ENCODE measurements at places on chromosomes 7 and 10.

GRCh38 chr7:36204929-36205635 lies 52.0 kb downstream of the EEPD1 start:
- no peak for DNase-seq

DNA sequence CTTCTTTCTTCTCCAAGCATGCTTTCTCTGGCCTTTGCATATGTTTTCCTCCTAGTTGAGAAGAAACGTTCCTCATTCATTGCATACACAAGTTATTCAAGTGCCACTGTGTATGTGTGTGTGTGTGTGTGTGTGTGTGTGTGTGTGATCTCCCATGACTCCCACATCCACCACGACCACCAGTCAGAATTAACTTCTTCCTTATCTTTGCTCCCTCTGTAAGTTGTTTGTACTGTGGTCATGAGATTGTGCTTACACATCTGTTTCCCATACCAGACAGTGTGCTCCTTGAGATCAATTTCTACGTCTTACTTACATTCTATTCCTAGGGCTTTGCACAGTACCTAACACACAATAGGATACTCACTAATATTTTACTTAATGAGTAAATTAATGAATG lies 22.4 kb upstream of the FAM13C start:
- no peak for DNase-seq

DNA sequence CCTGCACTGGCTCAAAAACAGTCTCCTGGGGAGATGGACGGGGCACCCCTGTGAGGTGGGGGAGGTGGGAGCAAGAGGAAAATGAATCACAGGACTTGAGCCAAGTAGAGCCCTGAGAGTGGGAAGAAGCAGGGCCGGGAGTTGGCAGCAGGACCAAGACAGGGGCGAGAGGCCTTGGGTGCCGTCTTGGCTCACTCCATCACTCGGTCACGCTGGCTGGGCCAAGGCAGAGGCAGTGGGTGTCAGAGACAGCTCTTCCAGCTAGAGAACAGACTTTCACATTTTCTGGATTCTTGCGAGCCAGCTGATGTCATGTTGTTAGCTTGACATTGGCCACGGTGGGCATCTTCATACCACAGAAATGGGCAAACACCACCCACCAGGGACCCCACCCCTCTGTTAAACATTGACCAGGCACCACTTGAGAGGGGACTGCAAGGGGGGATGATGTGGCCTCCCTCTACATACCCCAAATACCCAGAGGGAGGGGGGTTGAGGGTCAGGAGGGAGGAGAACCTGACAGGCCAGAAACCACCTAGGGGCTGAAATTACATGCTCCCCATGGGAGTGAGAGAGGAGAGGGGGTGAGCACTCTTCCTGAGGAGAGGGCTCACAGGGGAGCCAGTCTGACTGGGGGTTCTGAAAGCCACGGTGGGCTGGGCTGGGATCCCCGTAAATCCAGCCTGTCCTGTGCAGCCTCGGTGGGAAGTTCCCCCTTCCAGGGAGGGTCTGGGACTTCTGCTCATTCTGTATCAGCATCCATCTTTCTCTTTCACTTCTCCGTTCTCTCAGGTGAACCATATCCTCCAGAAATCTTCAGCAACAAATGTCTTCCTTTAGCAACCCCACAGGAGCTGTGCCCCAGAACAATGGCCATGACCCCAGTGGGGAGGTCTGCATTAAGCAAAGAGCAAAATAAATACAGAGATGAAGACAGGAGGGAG lies 19.6 kb downstream of the CAMK2B start:
- no peak for DNase-seq

DNA sequence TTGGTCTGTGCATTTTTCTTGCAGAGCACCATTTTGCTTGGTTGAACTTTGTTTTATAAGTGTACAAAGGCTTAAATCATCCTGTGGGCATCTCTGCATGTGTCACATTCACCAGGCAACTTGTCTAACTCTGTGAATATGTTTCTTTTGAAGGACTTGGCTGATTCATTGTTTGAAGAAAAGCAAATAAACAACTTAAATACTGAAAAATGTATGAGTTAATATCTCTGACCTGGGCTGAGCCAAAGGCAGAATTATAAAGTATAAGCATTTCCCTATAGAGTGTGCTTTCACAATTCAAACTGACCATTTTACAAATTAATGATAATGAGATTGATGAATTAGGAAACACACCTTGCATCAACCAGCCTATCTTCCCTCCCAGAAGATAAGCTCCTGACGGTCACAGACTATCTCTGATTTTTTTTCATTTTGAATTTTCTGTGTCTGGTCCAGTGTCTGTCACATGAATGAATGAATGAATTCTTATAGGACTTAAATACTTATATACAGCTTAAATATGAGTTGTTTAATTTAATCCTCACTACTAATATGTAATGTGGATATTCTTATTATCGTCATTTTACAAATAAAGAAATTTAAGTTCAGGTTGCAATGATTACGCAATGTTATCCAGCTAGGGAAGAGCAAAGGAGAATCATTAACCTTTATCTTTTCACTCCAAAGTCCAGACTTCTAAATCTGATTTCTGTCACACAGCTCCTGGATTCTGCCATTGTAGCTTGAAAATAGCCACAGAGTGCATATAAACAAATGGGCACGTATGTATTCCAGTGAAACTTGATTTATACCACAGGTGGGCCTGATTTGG lies 182.0 kb upstream of the PHYHIPL start:
- DNase-seq, result no peak

DNA sequence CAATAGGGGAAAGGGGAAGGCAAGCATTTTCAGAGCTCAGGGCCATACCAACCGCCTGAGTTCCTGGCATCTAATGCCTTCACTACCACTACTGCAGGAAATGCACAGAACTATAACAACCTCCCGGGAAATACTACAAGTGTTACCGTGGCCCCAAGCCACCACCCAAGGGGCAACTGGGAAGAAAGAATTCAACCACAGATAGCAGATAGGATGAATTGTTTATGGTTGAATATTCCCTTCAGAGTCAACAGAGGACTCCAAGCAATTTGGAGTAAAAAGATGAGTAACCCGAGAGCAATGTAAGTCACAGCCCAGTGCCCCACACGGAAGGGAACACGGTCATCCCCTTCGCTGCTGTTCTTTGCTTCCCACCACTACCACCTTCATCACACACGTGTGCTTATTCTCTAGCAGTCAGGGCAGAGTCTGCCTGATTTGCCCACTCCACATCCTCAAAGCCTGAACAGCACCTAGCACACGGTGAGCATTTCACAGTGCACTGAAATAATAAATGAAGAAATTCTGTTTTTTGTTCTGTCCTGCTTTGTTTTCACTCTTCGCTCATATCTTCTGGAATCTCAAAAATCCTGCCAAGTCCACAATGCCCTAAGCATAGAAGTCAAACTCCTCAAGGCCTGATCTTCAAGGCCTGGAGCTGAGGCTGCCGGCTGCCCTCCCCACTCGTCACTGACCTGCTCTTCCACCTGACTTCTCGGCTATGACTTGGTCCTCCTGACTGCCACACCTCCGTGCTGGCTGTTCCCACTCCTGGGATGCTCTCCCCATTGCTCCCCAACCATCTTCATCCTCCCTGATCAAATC lies 221.1 kb downstream of the KCNMA1 start:
- no peak for DNase-seq

GRCh38 chr7:140334341-140335057 lies 63.8 kb downstream of the SLC37A3 start:
- DNase-seq, result no peak

DNA sequence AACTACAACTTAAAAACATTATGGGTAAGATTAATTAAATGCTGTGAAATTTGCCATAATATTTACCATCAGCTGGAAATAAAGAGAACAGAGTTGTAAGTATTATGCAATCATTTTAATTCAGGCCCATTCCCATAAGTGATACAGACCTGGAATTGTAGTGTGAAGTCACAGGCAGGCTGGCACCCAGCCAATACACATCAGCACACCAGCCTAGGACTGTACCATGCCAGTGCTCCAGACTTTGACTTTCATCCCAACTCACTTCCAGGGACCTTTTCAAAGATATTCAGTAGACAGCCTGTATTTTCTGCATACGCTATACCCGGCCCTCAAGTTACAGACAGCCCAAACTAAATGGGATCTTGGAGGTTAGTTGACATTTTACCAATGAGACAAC lies 143.3 kb downstream of the TES start:
- no peak for DNase-seq

GRCh38 chr7:141558544-141559183 lies 7.5 kb downstream of the AGK start:
- DNase-seq, result peak; percentile 1

GRCh38 chr10:88901206-88901983 lies 21.4 kb downstream of the STAMBPL1 start:
- peak; percentile 99 for DNase-seq

DNA sequence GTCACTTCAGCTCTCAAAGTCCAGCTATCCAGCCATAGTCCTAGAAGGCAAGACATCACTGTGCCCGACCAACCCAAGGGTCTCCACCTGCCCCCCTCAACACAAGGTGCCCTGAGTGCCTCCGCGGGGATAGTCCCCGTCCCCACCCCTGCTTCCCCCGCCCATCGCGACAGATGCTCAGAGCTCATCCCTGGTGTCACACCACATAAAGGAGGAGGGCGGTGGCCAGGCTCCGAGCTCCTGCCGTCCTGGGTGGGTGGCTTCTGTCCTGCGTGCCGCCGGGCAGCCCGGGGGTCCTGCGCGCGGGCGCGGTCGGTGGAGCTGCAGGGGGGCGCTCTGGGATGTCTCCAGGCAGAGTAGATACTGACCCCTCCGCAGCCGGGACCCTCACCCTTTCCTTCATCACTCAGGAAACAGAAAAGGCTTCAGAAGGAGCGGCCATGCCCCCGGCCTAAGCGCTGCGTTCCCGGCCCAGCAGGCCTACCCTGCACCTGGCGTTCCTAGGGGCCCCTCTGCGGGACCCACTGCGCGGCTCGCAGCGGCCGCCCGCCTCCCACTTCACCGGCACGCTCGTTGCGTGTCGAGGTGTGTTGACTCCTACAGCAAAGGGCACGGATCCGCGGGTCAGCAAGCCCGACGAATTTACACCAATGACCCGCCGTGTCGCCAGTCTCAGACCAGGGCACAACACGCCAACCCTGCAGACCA lies 53.4 kb downstream of the ALOX5 start:
- DNase-seq, result no peak

DNA sequence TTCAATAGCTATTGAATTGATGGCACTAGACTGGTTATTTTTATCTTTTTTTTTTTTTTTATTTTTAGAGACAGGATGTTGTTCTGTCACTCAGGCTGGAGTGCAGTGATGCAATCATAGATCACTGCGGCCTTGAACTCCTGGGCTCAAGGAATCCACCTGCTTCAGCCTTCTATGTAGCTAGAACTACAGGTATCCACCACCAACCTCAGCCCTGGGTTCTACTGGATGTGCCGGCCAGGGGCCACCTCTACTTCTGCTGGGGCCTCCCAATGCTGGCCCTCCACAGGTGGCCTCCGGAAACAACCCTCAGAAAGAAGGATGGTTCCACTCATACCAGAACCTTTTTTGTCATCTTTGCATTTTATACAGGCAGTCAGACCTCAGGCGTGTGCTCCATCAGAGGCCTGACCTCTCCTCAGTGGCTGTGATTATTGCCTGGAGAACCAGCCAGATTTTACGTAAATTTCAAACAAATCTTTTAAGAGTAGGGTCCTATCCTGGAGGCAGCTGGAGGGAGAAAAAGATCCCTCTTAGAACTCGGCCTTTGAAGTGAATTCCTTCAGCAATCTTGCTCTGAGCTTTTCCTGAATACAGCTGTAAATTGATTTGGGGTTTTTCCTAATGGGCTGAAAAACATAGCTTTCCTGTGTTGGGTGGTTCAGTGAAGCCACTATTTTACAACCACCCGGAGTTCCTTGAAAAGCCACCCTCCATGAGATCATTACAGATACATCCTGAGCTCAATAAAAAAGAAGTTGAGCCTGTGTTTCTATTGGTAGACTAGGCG lies 110.0 kb downstream of the SPAG6 start:
- no peak for DNase-seq

DNA sequence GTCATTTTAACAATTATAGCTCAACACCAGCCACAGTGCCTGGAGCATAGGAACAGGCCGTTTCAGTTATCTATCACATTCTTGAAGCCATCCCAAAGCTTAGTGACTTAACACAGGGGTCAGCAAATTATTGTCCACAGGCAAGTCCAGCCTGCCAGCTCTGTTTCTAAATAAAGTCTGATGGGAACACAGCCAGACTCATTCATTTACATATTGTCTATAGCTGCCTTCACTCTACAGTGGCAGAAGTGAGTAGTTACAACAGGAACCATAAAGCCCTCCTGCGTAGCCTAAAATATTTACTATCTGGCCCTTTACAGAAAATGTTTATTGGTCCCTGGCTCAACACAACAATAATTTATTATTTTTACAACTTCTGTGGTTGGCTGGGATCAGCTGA lies 407.5 kb upstream of the AUTS2 start:
- DNase-seq, result no peak

- DNase-seq, result peak; percentile 14
These were observed 101.3 kb upstream of the GHITM start for GRCh38 chr10:84038035-84038434.

- no peak for DNase-seq
These were observed 48.5 kb upstream of the SP8 start for GRCh38 chr7:20835111-20835750.

DNA sequence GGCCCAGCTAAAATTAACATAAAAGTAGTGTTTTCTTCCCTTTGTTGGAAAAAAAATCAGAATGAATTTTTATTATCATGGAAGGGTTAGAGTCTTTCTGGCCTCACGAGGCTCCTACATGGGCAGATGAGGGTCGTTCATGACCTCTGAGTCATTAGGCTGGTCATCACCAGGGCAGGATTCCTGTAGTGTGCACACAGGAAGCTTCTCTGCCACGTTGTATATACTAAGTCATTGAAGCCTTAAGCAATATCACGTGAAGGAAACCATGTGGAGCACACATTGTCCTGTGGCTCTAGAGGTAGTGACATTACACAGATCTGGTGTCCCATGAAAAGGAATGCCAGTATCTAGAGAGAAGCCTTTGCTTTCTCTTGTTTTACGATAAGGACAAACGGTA lies 84.7 kb upstream of the C1QL3 start:
- DNase-seq, result no peak

- DNase-seq, result no peak
These were observed 685 bp downstream of the CASP2 start for GRCh38 chr7:143288836-143289235.

GRCh38 chr7:16776053-16776452 lies 22.5 kb downstream of the TSPAN13 start:
- no peak for DNase-seq

DNA sequence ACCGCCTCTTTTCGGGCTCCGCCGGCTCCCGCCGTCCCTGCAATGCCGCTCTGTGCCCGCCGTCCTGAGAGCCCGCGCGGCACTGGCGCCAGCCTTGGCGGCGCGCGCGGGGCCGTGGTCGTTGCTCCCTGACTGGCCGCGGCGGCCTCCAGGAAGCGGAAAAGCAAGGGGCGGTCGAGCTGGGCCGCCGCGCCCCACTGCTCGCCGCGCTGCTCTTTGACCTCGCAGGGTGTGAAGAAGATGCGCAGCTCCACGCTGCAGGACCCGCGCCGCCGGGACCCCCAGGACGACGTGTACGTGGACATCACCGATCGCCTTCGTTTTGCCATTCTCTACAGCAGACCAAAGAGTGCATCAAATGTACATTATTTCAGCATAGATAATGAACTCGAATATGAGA lies at the start of gene CDC14C:
CDC14C (plus strand) TSS at position 115 of the 400 bp plus-strand sequence; CDS start at position 241, 126 bp downstream.
- DNase-seq, result no peak

- DNase-seq, result no peak
These were observed 35.7 kb downstream of the GSDME start for GRCh38 chr7:24721481-24722001.
